ENCODE measurements at places on chromosomes 4 and X.

DNA sequence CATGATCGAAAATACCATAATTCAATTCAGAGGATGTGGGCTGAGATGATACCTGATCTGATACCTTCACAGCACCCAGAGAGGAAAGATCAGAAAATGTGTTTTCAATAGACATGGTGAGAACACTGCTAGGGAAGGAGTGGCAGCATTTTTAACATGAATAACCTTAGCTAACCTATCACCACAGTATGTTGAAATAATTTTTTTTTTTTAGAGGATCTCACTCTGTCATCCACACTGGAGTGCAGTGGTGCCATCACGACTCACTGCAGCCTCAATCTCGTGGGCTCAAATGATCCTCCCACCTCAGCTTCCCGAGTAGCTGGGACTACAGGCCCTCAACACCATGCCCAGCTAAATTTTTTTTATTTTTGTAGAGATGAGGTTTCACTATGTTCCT lies 90.5 kb upstream of the RAPGEF2 start:
- no peak for DNase-seq

GRCh38 chr4:24471486-24472160 lies 112.7 kb downstream of the DHX15 start:
- no peak for DNase-seq

DNA sequence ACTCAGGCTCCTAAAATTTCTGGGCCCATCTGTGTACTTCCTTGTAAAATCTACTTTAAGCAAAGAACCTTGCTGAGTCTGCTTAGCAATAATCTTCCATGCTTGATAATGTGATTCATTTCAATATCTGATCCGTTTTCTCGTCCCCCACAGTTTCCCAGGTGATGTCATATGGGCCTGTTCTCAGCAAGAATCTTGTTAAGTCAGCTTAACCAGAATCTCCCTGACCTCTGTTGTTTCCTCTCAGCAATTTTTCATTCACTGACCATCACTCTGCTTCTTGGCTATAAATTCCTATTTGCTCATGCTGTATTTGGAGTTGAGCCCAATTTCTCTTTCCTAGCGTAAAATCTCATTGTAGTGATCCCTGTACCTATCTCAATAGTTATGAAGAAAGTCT lies 13.9 kb downstream of the CSN2 start:
- DNase-seq: no peak

GRCh38 chr4:1365271-1366178 lies 18.5 kb downstream of the UVSSA start:
- DNase-seq: no peak

DNA sequence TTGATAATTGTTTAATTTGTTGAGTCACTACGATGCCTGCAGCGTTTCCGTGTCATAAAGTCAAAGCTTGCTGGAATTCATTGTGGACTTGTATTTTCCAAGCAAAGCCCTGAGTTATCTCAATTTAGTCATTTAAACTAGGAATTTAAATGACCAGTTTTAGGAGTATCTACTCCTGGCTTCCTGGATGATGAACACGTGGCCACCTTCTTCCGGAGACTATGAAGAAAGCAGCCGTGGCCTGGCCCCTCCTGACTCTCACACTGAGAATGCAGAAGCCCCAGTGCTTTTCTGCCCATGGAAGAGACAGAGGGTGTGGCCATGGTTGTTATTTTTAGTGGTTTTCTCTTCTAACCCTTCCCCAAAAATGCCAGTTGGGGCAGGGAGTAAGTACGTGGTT lies 250.7 kb upstream of the GATB start:
- no peak for DNase-seq

- DNase-seq: no peak
Observed at GRCh38 chr4:86338989-86339388, 20.9 kb downstream of the MAPK10 start.

DNA sequence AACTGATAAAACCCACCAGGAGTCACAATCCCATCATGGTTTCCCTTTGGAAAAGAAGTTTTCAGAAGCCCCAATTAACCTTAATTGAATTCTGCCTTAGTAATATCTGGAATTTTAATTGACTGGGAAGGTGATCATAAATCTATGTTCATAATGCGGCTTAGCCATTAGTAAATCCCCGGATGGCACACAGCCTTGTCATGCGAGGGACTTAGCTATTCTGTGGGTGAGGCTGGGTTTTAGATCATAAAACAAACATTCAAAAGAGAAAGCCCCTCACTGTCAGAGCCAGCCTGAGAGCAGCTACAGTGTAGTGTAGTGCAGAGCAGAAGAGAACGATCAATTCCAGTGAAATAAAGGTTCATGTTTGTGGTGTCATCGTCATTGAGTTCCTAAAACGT lies 124.0 kb upstream of the NOCT start:
- no peak for DNase-seq

DNA sequence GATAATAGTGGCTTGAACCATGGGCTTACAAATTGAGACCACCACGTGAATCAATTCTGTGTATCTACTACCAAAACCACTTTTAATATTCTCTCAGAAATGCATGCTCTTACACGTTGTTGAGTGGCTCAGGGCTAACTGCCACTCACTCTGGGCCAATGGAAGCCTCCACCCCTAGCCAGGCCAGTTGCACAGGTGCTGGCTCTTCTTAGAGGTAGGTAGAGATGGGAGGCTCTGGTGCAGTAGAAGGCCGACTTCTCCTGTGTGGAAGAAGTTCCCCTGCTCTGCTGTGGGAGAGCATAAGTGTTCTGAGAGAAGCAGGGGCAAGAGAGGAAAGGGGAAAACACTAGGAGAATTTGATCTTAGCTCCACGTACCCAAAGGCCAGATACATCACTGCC lies 25.0 kb upstream of the BBS12 start:
- no peak for DNase-seq

DNA sequence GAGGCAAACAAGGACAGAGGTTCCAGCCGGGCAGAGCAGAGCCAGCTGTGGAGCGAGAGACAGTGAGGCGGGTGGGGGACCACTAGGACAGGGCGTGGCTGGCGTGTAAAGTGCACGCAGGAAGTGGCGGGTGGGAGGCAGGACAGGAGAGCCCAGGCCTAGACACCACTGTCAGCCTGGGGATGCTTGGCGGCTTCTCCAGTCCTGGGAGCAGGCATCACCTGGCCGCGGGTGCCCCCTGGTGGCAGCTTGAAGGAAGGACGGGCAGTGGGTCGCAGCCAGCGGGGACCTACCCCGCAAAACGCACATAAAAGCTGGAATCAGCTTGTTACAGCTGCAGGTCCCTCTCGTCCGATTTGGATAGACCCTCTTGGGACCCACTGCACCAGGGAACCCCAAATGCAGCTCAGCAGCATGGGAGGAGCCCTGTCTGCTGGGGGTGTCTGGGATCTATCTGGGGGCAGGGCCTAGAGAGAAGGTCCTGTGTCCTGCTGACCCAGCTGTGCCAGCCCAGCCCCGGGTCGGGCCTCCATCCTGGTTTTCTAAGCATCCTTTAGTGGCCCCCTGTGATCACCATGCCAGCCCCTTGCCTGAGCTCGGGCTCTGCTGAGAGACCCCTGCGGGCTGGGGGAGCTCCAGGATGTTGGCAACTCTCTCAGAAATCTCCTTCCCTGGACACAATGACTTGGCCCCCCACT lies 57.7 kb downstream of the WFS1 start:
- no peak for DNase-seq

GRCh38 chr4:155587766-155588165 lies 78.9 kb upstream of the GUCY1A1 start:
- no peak for DNase-seq

GRCh38 chr4:97073194-97073593 lies 1070.1 kb downstream of the STPG2 start:
- no peak for DNase-seq

DNA sequence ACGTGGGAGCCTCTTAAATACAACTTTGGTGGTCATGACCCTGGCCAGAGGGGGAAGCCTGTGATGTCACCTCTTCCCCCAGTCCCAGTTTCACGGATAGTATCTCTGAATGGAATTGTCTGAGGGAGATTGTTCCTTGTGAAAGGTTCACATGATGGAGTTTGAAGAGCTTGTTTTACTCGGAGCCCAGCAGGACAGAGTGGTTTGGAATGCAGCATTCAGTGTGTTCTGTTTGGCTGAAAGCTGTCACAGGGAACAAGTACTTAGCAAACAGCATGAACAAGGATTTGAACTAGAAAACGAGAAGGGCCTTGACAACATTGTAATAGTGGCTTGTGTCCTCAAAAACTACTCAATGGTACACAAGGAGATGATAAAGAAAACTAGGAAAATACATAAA lies 133.9 kb upstream of the CXorf66 start:
- DNase-seq: no peak

GRCh38 chrX:13026877-13027652 lies 17.4 kb downstream of the FAM9C start:
- no peak for DNase-seq

DNA sequence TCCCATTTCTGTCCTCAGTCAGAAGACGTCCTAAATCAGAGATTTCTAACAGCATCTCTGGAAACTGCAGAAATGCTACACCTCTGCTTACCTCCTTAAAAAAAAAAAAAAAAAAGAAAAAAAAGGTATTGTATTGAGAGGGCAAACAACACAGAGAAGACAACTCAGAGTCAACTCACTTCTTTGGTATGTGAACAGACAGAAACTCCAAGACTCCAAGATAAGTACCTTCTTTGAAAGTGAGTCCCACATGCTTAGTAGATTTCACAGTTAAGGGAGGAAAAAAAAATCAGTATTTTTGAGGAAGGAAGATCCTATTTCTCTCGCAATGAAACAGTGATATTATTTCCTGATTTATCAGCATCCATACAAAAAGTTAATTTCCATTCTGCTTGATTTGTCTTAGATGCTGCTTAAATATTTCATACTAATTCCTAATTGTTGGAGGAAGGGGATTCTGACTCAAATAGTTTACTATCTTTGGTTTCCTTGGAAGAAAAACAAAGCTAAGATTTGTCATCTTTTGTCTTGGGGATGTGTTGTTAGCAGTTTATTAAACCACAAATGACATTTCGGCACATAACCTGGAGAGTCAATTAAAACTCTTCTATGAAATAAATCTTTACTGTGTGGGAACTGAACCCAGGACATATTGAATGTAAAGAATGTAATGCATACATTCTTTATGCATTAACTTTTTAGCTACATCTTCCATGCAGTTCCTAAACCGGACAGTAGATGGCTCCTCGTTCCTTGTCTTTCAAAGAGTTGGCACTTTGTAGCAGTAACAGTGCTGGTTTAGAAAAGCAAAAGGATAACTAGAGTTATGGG lies 4.7 kb downstream of the RASGEF1B start:
- DNase-seq: peak; percentile 7

DNA sequence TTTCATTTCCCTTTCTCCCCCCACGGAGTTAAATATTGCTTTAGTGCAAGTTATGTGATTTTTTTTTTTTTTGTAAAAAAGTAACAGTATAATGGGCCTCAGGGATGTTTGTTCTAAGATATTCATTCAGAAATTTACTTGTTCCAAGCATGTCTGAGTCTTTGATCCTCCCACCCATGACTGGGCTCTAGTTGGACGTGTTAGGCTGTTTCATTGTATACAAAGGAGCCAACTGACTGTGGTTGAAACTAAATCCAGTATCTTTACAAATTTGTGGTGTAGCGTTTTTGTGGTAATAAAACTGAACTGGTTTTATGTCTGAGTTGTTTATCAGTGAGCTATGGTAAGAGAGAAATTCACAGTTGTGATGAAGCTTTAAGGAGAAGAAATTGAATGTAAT lies 74.1 kb downstream of the DOCK11 start:
- DNase-seq: no peak

GRCh38 chr4:16000708-16001483 lies 37.9 kb upstream of the FGFBP2 start:
- no peak for DNase-seq

- DNase-seq: no peak
Observed at GRCh38 chr4:115274545-115274944, 161.1 kb upstream of the NDST4 start.

GRCh38 chr4:118278473-118279274 lies 74.1 kb downstream of the PRSS12 start:
- peak; percentile 83 for DNase-seq

DNA sequence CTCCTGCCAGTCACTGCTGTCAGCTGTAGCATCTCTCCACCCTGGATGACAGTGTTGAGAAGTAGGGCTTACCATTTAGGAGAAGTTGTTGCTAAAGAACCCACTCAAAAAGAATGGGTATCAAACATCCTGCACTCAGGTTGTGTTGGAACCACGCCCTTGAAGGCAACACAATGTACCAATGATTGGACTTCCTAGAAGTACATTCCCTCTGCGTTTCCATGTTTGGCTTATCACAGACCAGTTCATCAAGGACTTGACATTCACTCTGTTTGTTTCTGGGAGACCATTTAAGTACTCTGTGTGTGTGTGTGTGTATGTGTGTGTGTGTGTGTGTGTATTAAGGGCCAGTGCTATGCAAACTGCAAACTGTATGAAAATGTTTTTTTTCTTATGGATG lies 200.6 kb upstream of the GATB start:
- DNase-seq: no peak

GRCh38 chr4:37685161-37685822 lies 884 bp downstream of the RELL1 start:
- DNase-seq: peak; percentile 31

- peak; percentile 4 for DNase-seq
Observed at GRCh38 chrX:17613979-17614588, 123.2 kb upstream of the SCML1 start.

- no peak for DNase-seq
Observed at GRCh38 chrX:4787971-4788370, 1074.5 kb upstream of the PRKX start.

GRCh38 chr4:104758574-104758973 lies 263.9 kb upstream of the CXXC4 start:
- DNase-seq: no peak

GRCh38 chr4:186693159-186693815 lies 30.4 kb downstream of the FAT1 start:
- DNase-seq: no peak

DNA sequence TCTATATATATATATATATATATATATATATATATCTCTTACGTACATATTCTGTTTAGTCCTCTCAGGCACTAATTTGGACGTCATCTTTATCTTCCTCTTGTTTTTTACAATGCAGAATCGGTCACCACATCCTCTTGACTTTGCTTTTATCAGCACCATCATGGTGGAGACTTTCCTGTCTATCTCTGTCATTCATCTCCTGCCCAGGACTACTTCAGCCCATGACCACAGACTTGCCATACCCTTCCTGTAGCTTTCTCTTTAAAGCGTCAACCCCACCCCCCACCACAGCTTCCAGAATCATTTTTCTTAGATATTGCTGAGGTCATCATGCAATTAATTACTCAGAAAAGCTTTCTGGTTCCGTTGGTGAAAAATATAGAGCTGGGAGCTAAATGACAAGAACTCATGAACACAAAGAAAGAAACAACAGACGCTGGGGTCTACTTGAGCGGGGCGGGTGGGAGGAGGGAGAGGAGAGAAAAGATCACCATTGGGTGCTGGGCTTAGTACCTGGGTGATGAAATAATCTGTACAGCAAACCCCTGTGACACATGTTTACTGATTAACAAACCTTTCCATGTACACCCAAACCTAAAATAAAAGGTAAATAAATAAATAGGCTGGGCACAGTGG lies 30.5 kb upstream of the PRKX start:
- no peak for DNase-seq

- no peak for DNase-seq
Observed at GRCh38 chr4:144754562-144755410, 108.8 kb downstream of the HHIP start.

- no peak for DNase-seq
Observed at GRCh38 chrX:1902901-1903235, 288.0 kb downstream of the ASMT start.

Measured in DMS 273 treated with DMSO at 0.1 percent for 48 hours (cell line).